CD4-positive, alpha-beta T cell treated with Interleukin-1 beta for 1 hour (primary cell): ENCODE measurements at places on chromosomes 4 and X.

- DNase-seq = no peak
Measured at GRCh38 chrX:110139172-110139571, 136.3 kb downstream of the TMEM164 start.

- DNase-seq = peak; percentile 56
Measured at GRCh38 chrX:13647709-13648212, 5.2 kb upstream of the TCEANC start.

DNA sequence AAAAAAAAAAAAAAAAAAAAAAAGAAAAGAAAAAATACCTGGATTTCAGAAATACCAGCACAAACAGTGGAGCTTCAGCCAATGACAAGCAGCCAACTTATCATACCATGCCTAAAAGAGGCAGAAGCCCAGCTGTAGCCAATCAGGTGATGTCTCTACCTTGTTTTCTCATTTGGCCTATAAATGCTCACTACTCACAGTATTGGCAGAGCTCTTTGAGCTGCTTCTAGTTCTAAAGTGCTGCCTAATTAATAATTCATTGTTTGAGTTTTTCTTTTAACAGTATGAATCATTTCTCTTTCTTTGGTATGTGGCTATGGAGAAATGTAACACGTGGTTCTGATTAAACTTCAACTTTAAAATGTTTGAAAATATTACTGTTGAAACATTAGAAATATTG, 188.8 kb upstream of the TECRL start:
- no peak for DNase-seq

GRCh38 chr4:36854554-36854953, 390.0 kb upstream of the NWD2 start:
- DNase-seq = no peak

DNA sequence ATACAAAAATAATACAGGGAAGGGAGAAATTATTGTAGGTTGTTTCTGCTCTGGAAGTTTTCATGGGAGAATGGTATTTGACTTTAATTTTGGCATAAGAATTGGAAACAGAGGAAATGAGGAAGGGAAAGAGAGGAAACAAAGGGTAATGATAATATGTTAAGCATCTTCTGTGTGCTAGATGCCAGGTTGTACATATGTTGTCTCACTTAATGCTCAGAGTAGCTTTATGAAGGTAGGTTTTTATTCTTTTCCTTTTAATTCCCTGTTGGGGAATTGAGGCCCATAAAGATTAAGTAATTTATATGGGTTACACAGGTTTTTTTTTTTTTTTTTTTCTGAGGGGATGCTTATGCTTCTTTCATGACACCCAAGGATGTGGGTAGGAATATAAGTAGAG, 19.2 kb downstream of the BLTP1 start:
- DNase-seq = no peak

DNA sequence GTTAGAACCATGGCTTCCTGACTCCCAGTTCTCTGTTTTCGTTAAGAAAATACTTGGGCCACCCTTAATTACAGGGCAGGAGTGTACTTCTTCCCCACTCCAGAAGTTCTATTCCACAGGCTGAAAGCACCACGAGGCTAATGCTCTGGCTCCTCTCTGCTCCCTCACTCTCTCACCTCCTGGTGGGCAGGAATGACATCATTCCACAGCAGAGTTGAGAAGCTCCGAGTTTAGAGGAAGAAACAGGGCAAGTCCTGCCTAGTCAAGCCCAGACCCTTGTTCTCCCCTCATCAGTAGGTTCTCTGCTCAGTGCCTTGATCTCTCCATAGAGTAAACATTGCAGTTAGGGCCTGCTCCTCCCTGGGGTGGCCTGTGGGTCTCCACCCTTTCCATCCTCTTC, 343.8 kb upstream of the CLNK start:
- no peak for DNase-seq
